ENCODE measurements at places on chromosomes 1 and 21. TPM values are rescaled to one million over a fixed set of nuclear protein-coding genes. Genes with fewer than 3 reads are reported as not detected.
A peak's percentile ranks its signal among the peaks of the same experiment; 100 is the strongest.

GRCh38 chr1:3604468-3604974 lies 6.8 kb downstream of the MEGF6 start:
- ATAC-seq, result no peak

DNA sequence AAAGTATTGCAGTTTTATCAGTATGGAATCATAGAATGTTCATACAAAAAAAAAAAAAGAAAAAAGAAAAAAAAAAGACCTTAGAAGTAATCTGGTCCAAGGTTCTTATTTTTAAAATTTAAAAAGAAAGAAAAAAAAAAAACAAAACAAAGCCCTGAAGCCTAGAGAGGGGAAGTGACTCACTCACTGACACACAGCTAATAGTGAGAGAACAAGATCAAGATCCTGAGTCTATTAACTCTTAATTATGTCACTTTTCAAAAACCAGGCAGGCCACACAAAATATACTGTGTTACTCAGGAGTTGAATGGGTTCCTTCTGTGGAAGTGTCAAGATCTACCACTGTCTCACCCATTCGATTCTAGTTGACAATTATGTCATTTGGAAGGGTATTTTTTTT lies 433.9 kb upstream of the DAB1 start:
- ATAC-seq, result peak; percentile 23

DNA sequence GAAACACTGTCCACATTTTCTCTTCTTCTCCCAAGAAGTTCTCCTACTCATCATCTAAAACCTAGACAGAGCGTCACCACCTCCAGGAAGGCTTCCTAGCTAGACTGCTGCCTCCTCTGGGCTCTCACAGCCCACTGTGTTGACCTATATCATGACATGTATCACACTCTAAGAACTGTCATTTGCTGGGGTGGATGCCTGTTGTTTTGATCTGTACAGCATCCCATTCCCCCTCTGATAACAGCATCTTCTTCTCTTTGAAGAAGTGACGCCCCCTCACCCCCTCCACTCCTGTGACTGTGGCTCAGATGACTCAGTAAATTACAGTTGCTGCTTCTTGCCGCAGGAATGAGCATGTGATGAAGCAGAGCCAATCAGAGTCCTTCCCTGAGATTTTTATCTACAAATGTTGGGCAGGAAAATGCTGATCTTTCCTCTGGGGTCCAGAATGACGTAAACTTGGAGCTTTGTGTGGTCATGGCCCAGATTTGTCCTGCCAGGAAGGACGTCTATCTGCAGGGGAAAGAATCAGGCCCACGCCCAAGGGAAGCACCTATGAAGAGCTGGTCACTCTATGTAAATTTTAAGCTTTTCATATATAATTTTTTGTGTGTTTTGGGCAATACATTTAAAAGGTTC lies 28.0 kb upstream of the FOXO6 start:
- ATAC-seq, result no peak

DNA sequence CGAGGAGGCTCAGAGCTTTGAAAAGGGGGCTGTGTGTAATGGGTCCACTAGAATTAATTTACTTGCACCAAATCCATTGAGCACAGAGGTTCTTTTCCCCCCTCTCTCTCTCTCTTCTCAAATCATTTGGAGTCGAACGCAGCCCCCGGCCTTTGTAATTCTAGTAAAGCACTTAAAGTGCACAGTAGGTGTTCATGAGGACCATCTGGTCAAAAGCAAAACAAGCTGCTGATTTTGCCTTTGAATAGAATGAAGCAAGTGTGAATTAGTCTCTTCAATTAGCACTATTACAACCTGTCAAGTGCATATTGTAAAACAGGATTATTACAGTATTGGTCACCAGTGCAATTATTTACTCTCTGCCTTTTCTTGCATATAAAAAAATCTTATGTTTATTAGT lies 259.9 kb downstream of the FAF1 start:
- ATAC-seq, result no peak

- no peak for ATAC-seq
Measured at GRCh38 chr1:244137725-244138124, 86.6 kb downstream of the ZBTB18 start.

- peak; percentile 81 for ATAC-seq
Measured at GRCh38 chr1:165129568-165130164, 226.8 kb downstream of the LMX1A start.

DNA sequence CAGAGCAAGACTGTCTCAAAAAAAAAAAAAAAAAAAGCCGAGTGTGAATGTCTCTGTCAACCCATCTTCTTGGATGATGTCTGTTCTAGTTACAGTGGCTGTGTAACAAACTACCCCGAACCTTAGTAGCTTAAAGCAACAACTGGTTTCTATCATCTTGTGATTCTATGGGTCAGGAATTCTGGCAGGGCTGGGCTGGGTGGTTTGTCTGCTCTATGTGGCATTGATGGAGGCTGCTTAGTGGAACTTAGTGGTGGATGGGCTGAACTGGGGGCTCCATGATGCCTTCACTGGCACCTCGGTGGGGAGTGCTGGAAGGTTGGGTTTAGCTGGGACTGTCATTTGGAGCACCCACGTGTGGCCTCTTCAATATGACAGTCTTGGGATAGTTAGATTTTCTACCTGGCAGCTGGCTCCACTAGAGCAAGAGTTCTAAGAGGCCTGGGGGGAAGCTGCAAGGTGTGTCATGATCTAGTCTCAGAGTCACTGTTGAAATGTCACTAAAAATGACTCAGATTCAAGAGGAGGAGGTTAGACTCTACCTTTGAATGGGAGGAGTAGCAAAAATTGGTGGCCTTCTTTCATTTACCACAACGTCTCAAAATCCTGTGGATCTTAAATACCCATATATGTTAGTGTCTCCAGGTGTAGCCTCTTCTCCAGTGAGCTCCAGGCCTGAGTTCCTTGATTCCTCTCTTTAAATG lies 18.6 kb downstream of the ACOT11 start:
- ATAC-seq, result peak; percentile 10

- ATAC-seq, result no peak
Measured at GRCh38 chr1:92989936-92990583, 28.8 kb upstream of the DIPK1A start.

DNA sequence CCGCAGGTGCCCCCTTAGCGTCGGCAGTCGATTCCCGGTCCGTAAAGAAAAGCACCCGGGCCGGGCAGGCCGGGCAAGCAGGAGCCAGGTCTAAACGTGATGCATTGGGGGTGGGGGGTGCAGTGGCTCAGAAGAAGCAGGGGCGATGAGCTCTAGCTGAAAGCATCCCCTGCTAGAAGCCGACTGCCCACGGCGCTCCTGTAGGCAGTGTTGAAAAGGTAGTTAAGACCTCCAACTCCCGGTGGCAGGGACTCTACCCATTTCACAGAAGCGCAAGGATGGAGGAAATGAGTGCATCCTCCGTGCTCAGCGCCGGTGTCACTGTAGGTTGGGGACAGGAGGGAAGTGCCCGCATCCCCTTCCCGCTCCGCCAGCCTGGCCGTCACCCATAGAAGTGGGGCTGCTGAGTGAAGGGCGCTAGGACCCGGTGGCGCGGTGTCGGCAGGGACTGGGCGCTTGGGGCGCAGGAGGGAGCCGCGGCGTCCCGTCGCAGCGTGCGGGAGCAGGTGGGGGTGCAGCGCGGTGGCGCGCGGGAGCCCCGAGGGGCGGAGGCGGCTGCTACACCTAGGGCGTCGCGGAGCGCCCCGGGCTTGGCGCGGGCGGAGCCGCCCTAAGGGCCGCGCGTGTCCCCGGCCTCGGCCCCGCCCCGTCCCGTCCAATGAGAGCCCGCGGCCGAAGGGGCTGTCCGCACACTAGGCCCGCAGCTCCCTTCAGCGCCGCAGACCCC lies at the start of gene WNT2B:
WNT2B (plus strand) TSS at position 688 of the 727 bp plus-strand sequence. CDS start 298 bp downstream, outside the sequence.
- ATAC-seq, result peak; percentile 54

DNA sequence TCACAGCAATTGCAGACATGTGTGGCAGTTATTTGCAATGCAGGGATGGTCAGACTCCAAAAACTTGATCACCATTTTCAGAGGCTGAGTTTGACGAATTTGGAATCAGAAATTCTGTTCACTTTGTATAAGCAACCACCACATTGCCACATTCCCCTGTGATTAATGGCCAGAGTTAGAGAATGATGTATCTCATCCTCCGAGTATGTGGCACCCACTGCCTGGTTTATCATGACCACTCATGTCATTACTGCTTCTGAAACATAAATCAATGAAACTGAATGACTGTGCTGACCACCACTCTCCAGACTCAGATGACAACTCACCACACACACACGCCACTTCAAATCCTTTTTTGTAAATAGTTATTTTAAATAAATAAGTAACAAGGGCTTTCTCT lies 66.6 kb upstream of the CACHD1 start:
- ATAC-seq, result no peak

DNA sequence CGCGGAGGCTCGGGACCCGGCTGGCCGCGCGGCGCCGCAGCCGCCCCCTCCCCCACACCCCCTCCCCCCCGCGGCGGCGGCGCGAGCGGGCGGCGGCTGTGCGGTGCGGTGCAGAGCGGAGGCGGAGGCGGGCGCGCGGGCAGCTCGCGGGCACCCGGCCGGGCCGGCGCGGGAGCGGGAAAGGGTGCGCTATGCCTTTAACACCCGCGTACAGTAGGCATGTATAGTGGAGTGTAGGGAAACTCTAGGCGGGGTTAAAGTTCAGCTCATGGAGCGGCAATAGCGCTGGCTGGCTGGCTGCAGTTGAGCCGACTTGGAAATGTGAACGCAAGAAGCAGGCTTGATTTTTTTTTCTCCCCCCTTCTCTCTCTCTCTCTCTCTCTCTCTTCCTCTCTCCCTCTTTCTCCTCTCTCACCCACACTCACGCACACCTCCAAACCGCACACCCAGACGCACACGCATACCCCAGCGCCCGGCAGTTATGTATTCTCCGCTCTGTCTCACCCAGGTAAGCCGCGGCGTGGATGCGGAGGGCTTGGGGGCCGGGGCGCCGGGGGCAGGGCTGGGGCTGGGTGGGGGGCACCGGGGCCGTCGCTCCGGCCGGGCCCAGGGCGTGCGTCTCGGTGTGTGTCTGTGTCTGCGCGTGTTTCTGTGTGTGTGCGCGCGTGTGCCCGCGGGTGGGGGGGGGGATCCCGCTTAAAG lies at the start of gene NFIA:
NFIA (plus strand) TSS at position 251 of the 702 bp plus-strand sequence.
- peak; percentile 56 for ATAC-seq

DNA sequence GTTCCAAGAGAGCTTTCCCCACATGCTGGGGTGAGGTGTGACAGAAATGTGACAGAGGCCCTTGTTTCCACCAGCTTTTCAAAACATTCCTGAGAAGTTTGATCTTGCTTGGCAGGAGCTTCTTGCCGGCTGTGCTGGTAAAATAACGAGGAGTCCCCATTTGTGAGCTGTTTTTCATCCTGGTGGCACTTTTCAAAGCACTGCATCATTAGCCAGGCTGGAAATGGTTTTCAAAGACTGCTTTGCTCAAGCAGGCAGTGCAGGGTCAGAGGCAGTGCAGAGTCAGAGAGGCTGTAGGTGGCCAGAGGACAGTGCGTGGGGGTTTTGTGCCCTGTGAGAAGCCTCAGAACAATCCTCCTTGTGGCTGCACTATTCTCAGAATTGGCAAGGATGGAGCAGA lies 75.8 kb upstream of the KCNA3 start:
- no peak for ATAC-seq

GRCh38 chr21:31744182-31744800 lies 12.4 kb upstream of the SCAF4 start:
- no peak for ATAC-seq

DNA sequence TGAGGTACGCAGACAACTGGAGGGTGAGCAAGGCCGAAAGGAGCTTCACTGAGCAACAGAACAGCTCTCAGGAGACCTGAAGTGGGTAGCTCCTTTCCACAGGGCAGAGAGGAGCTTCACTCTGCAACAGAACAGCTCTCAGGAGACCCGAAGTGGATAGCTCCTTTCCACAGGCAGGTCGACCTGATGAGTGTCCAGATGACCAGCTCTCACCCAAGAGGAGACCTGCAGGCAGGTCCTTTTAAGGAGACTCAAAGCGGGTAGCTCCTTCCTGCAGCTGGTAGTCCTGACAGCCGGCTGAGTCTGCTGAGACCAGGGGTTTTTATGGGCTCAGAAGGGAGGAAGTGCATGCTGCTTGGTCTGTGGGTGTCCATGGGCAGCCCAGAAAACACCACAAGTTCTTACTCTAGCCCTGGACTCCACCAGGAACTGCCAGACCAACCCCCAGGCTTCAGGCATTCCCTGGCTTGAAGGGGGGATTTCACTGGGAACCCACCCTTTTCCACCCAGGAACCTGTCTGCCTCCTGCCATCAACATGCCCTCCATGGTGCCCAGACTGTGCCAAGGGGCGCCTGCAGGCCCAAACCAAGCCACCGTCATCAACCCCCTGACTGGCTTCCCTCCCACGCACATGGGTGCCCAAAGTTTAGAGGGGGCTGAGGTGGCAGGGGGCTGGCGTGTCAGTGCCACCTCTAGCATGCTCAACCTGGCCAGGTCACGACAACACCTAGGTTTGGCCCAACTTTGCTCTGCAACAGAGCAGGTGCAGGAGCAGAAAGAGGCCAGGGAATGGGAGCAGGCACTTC lies 43.6 kb downstream of the ZBTB8OS start:
- no peak for ATAC-seq

- peak; percentile 56 for ATAC-seq
Measured at GRCh38 chr1:23403038-23403336, 21.6 kb downstream of the TCEA3 start.

- ATAC-seq, result peak; percentile 98
Measured at GRCh38 chr1:150363426-150364230, at the start of gene RPRD2. Gene RPRD2, plus strand, starts transcription at chr1:150364147. Its CDS starts 568 bp downstream, at chr1:150364715.

DNA sequence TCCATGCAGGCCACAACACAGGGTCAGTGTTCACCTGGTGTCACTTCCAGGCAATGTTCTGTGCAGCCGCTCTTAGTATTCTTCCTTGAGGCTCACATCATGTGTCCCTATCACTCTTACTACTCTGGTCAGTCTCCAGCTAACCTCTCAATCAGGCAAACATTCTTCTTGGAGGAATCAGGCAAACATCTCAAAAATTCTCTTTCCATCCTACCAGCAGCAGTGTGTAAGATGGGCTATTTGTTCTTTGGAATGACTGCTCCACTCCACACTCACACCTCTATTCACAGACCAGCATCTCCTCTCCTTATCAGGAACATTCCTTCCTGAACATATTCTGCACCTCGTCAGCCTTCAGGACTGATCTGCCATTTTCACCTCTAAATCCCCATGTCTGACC lies 4.0 kb downstream of the S100A7A start:
- ATAC-seq, result no peak

DNA sequence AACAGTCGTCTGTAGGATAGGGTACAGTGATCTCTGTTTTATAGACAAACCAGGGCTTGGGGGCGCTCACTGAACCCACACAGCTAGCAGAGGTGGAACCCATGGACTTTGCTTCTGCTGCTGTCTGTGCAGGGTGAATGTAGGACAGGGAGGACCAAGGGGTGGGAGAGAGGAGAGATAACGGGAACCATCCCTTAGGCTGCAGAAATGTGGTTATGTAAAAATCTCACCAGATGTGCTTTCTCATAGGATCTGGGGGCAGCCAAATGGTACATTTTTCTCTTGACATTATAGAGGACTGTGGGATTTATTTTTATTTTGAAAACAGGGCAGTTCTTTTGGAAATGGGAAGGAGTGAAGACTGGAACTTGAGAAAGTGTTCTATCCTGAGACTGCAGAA lies 8.7 kb downstream of the NFASC start:
- ATAC-seq, result no peak

- no peak for ATAC-seq
Measured at GRCh38 chr1:169894424-169895145, 889 bp upstream of the SCYL3 start.

The HAO2 gene
- not detected for total RNA-seq

The C1orf115 gene
- 2.5 TPM for total RNA-seq

The UBXN10 gene
- 0.04 TPM for total RNA-seq

The SEMA6C gene
- total RNA-seq, result 0.88 TPM

The WNT4 gene
- total RNA-seq, result 7.7 TPM

The TADA1 gene
- total RNA-seq, result 7.1 TPM
